ENCODE measurements at places on chromosomes 3 and 15. TPM values are rescaled to one million over a fixed set of nuclear protein-coding genes. Genes with fewer than 3 reads are reported as not detected.

TPRG1 gene
- 1.6 TPM for polyA plus RNA-seq

EPB42 gene
- not detected for polyA plus RNA-seq

GPR27 gene
- 67.8 TPM for polyA plus RNA-seq

MEIS2 gene
- polyA plus RNA-seq, result 939 TPM

CPN2 gene
- polyA plus RNA-seq, result not detected

COL6A5 gene
- not detected for polyA plus RNA-seq

CD96 gene
- polyA plus RNA-seq, result not detected

WDR53 gene
- 7.2 TPM for polyA plus RNA-seq

CKMT1A gene
- 14.0 TPM for polyA plus RNA-seq

ADIPOQ gene
- polyA plus RNA-seq, result not detected

KNG1 gene
- not detected for polyA plus RNA-seq

SLC2A2 gene
- not detected for polyA plus RNA-seq

DUOX1 gene
- polyA plus RNA-seq, result not detected

GREM1 gene
- polyA plus RNA-seq, result 0.40 TPM

ADAMTS9 gene
- polyA plus RNA-seq, result 1.2 TPM

IMPDH2 gene
- 137 TPM for polyA plus RNA-seq

NME9 gene
- 17.4 TPM for polyA plus RNA-seq

PCOLCE2 gene
- 29.2 TPM for polyA plus RNA-seq

MNS1 gene
- not detected for polyA plus RNA-seq

TIMP4 gene
- polyA plus RNA-seq, result not detected

SCAP gene
- 58.0 TPM for polyA plus RNA-seq

GP5 gene
- polyA plus RNA-seq, result 0.16 TPM

C2CD4B gene
- polyA plus RNA-seq, result not detected

Data from neural cell (in vitro differentiated cells).